GM12891 (cell line): ENCODE measurements at places on chromosomes 6 and 20.
A peak's percentile ranks its signal among the peaks of the same experiment; 100 is the strongest.

GRCh38 chr6:100179576-100179975 lies 185.6 kb upstream of the MCHR2 start:
- no peak for DNase-seq

DNA sequence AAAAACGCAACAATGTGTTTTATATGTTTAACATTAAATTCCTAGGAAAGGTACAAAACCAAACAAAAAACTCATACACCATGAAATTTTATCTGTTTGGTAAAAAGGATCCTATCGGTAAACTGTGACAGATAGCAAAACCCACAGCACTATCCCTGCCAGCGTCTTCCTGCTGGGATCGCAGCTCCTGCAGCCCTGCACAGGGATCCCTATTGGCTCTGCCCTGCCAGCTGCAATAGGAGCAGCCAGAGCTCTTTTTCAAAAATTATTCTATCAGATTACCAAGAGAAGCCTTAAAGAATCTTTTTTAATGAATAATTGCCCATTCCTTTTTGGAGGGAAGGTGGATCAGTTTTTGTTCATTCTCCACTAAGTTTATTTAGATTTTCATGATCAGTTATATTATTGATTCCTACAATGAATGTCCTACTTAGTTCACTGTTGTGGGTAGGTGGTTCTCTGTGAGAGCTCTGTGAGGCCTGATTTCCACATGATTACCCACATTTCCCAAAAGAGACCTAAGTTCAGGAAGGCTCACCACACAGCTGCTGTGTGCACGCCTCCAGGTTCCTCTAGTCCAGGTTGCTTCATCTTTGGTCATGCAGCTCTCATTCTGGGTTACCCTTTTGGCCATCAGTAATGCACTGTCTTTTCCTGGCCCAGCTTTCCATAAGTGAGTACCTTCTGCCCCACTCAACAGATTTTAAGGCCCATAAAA lies 293.8 kb downstream of the FRK start:
- DNase-seq: no peak

GRCh38 chr6:48765352-48765961 lies 654.5 kb upstream of the PTCHD4 start:
- DNase-seq: no peak

GRCh38 chr6:7489376-7489775 lies 52.1 kb upstream of the DSP start:
- DNase-seq: no peak

GRCh38 chr6:44235269-44235668 lies 11.6 kb upstream of the HSP90AB1 start:
- no peak for DNase-seq

DNA sequence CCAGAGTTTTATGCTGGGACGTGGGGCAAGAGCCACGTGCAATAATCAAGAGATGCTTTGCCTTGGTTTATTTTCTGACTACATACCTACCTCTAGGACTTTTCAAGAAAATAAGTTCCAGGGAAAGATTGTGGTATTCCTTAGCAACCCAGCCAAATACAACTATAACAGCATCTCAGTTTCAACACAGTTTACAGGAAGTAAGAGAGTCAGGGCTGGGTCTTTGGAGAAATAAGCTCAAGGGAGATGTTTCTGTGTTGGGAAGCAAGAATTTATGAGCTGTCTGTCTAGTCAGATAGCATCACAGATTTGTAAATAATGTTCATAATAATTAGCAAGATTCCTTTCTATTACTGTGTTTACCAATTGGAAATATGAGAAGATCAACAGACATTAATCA lies 35.1 kb downstream of the MAP3K5 start:
- DNase-seq: no peak

DNA sequence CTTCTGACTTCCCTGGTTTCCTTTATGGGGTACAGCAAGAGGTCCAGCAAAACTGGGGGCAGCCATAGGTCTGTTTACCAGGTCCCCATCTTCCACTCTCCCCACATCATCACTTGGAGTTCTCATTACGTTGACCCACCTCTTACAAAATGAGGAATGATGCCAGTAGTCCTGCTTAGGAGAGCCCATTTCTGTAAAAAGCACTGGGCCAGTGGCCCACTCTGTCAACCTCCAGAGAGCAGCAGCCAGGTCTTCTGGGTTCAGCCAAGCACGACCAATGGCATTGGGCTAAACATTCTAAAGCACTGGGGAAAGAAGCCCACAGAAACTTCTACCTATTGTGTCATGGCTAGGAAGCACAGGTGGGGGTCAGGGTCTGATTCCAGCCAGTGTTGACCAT lies 13.9 kb downstream of the ZC3H12D start:
- DNase-seq: no peak

DNA sequence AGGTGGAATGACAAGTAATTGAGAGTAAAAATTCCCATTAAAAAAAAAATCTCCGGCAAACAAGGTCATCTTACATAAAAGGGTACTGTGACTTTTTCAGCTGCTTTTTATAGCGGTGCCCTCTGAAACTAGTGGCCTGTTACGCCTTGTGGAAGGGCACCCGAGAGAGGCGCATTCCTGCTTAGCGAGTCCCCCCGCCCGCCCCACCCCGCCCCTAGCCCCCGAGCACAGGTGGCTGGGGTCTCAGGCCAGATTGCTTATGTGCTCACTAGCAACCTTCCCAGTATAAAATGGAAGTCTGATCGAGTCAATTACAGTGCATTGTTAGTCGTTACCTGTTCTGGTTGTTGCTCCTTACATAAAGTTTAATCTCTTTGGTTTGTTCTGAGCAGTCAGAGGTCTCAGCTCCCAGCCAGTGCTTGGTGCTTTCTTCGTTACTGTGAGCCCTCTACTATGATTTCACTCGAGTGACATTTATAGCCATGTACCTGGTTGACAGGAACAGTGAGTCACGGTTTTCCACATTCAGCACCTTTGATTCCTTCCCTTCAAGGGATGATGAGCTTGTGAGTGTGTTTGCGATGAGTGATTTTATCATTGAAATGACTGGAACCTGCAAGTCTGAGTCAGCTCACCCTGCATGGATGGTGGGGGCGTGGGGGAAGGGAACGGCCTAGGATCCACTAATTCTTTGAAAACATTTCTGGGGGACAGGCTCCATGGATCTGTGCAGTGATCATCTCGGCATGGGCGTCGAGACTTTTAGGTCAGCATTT lies 47.6 kb downstream of the ZDHHC14 start:
- no peak for DNase-seq

DNA sequence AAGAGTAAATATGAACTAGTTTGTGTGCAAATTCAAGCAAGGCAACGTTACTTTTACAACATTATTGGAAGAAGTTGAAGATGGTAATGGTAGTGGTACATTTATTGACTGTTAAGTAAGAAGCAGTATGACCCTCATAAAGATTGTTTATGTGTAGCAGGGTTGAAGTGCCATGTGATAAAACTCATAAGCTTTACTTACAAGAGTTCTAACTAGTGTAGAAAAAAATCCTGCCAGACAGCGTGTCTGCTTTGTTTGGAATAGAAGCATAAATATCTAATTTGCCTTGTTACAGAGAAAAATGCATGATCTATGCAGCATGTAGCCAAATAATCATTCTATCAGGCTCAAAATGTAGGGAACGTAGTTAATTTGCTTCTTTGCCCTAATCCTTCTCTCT lies 450.8 kb upstream of the SOX4 start:
- DNase-seq: no peak

DNA sequence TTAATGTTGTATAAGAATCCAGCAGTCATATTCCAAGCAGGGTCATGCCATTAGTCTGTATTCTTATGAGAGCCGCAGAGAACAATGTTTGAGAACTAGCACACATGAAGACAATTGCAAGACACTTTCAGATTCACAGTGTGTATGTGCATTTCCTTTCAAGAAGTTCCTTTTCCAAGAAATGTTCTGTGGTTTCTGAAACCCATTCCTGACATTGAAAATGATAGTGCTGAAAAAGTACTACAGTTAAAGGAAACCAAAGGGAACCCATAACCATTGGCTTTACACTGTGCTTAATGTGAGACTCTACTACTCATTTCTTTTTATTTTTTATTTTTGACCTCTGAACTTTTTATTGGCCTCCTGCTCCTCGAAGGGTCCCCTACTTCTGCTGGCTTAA lies 4.2 kb upstream of the CALHM6 start:
- no peak for DNase-seq

GRCh38 chr20:14727485-14728150 lies 390.2 kb upstream of the FLRT3 start:
- no peak for DNase-seq

GRCh38 chr6:30113003-30113759 lies at the start of gene TRIM31:
Gene TRIM31, minus strand, starts transcription at chr6:30113090. Its CDS starts 285 bp downstream, at chr6:30112805.
- no peak for DNase-seq

GRCh38 chr6:134984821-134985220 lies 34.9 kb upstream of the ALDH8A1 start:
- no peak for DNase-seq

DNA sequence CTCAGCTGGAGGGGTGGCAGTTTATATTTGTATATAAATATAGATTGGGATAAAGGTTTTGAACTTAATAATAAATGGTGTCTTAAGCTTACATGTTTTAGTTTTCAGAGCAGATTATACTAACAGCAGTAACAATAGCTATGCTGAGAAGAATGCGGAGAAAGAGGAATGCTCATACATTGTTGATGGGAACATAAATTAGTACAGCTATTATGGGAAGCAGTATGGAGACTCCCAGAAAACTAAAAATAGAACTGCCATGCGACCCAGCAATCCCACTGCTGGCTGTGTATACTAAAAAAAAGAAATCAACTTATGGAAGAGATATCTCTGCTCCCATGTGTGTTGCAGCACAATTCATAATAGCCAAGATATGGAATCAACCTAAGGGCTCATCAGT lies 127.9 kb downstream of the BCKDHB start:
- DNase-seq: no peak

DNA sequence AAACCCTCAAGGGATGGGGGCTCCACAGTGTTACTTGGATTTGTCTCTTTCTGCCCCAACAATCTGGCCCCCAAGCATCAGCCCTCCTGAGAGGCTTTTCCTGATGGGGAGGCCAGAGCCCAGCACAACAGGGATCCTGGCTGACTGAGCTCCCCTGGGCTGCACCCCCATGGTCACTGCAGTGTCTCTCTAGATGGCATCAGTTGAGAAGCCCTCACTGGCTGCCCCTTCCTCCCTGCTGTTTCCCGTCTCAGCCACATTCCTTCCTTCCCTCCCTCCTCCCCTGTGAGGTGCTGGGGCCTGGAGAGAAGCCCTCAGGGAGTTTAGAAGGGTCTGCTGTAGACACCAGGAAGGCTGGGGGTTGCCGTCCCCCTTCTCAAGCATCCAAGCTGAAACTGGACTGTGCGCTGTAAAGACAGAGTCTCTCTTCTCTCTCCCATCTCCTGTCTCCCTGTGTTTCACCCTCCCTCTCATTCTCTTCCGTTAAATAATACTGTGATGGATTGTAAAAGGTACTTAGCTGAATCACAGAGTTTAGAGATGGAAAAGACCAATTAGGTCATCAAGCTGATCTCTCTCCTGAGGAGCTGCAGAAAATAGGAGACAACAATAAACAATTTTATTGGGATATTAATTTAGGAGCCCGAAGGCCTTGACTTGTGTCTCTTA lies 29.7 kb downstream of the SAYSD1 start:
- no peak for DNase-seq

DNA sequence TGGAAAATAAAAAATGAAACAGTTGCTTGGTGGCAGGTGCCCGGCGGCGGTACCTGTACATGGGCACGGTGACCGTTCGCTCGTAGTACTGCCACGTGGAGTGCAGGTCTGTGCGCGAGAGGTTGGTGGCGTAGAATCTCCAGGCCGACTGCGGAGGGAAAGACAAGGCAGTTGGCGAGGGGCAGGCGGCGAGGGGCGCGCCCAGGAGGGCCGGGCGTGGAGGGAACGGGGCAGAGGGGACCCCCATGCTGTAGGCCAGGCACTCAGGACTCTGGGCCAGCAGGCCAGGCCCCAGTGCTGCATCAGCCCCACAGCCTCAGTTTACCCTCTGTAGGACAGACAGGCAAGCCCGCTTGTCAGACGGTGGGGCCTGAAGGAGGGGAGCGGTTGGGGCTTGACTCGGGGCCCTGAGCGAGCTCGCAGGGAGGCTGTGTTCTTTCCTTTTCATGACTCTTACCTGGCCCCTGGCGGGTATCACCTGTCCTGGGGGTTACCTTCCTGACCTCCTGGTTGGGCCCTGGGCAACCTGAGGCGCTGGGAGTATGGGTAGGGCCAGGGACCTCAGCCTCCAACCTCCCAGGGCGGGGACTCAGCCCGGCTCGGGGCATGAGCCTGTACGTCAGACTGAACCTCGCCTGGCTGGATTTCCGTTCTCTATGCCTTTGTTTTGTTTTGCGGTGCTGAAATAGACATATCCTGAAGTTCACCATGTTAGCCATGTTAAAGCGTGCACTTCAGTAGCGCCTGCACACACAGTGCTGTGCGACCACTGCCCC lies 38.5 kb downstream of the KCNQ2 start:
- no peak for DNase-seq

- DNase-seq: no peak
Observed at GRCh38 chr20:5488823-5489222, 172.1 kb upstream of the PROKR2 start.

DNA sequence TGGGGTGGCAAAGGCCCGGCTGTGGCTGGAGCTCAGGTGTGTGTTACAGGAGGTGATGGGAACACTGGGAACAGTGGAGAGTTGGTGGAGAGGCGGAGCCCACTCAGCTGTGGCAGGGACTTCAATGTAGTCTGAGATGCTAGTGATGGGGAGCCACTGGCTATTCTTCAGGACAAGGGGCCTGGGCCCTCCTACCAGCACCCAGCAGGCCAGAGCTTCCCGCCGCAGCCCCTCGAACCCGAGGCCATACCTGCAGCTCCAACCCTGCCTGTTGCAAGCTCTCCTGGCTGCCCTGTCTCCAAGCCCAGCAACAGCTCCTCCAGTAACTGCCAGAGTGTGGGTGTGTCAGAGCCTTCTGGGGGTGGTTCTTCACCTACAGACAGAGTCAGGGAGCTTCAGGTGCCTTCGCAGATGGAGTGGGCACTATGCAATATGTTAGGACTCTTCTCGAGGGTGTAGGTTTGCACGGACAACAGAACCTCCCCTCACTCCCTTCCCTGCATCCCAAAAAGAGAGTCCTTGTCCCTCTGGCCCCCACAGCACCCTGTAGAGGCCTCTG lies 146.2 kb upstream of the MLN start:
- DNase-seq: no peak

GRCh38 chr6:53378208-53378607 lies 29.5 kb upstream of the ELOVL5 start:
- DNase-seq: no peak

- DNase-seq: no peak
Observed at GRCh38 chr6:149901444-149902140, 3.7 kb upstream of the RAET1E start.

DNA sequence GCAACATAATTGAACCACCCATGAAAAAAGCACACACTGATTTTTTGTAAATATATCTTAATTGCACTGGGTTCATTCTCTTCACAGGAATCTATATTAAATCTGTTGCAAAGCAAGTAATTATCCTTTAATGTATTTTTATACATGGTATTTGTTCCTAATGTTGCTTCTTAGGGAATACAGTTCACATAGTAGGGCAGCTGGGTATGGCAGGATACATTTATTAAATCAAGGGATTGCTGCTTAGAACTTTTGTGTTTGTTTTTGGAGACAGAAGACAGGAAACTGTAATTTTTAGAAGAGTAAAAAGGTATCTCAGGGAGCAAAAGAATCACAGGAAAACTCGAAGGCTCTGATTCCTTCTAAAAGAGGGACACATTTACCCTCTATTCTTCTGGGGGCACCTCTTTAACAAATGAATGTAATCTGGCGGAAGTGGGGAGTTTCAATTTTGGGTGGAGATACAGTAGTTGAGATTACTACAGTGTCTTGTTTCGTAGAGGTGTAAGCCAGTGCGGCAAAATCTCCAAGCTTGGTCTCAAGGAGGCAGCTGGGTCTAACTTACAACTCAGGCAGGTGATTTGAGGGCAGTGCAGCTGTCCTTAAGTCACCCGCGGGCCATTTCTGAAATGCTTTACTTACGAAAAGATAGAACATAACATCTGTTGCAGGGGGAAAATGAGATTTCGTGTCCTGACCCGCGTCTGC lies 812 bp upstream of the SMIM13 start:
- peak; percentile 54 for DNase-seq
